A172 (cell line): ENCODE measurements at places on chromosomes 5 and 9. TPM values are rescaled to one million over a fixed set of nuclear protein-coding genes. Genes with fewer than 3 reads are reported as not detected.

The TMEM232 gene
- 0.14 and 1.5 TPM in 2 replicates for total RNA-seq

- DNase-seq, result no peak
Measured at GRCh38 chr5:160318409-160318808, 6.0 kb upstream of the CCNJL start.

DNA sequence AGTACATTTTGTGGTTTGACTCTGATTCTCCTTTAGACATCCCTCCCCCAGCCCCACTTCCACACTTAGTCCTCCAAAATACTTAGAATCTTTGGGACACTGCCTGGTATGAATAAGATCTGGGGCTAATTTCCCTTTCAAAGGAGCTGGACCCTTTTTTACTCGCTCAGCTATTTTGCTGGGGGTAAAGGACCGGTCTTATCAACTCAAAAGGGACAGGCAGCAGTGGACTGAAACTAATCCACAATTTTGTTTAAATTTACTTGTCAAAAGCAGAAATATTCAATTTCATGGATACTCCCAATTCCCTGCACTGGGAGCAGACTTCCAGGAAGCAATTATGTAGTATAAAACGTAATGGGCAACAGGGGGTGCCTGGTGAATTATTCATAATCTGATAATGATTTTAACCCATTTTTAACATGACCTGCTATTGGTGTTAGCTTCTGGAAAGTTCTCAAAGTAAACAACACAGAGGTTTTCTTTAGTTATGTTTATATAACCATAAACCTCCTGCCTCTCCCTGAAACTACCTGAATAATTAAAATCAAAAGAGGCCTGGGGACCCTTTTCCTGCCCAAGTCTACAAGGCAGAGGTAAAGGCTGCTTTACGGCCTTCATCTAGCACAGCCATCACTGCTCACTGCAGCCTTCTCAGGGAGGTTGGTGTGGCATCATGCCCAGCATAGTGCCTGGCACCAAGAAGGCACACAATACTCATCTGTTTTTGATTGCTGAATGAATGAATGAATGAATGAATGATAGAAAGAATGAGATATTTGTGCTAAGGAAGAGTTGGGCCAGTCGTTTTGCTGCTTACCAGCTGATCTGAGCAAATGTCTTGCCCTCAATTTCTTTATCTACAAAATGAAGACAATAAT is 44.2 kb upstream of the GNPDA1 start:
- DNase-seq, result no peak

- no peak for DNase-seq
Measured at GRCh38 chr5:36815871-36816270, 60.7 kb upstream of the NIPBL start.

- DNase-seq, result no peak
Measured at GRCh38 chr9:77099388-77099787, 77.9 kb upstream of the VPS13A start.
